ENCODE measurements at places on chromosomes 1 and 21.

- no peak for DNase-seq
These were observed 5.1 kb downstream of the KCNJ15 start for GRCh38 chr21:38261851-38262250.

DNA sequence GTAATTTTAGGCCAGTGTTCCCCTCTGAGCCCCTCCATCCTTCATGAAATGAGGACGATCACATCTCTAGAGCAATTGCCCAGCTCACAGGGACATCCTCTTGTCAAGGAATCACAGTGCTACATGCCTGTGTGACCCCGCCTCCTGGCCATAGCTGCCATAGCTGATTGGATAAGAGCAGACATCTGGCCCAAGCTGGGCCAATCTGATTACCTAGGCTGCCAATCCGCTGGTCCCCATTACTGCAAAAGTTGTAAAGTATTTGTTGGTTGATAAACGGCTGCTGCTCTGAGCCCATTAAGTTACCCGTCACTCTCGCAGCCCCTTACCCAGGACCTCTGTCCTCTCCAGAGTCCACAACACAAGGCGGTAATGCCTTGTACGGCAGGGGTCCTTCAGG, 8.3 kb downstream of the NT5C1A start:
- no peak for DNase-seq

GRCh38 chr21:42975886-42976608, 1.7 kb downstream of the PKNOX1 start:
- DNase-seq, result no peak

- DNase-seq, result no peak
These were observed 67.4 kb downstream of the RGS18 start for GRCh38 chr1:192225703-192226102.

- no peak for DNase-seq
These were observed 36.4 kb downstream of the PDC start for GRCh38 chr1:186424539-186424938.

DNA sequence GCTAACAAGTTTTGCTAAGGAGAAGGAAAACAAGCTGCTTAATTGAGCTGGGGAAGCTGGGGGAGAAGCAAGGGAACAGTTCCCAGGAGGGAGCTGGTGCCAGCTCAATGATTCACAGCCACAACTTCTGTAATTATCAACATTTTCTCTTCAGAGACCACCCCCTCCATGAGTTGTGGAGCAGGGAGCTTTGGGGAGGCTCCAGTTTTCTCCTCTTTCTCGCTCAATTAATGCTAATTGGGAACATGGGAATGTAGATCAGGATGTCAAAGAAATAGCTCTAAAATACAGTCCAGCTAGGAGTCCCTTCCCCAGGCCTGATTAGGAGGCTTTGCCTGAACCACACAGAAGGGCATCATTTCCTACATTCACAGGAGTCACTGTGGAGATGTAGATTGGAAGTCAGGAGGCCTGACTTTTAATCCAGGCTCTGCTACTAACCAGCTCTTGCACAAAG, 12.1 kb upstream of the MNDA start:
- no peak for DNase-seq

- no peak for DNase-seq
These were observed 22.7 kb upstream of the DYNLT5 start for GRCh38 chr1:66729523-66729922.

DNA sequence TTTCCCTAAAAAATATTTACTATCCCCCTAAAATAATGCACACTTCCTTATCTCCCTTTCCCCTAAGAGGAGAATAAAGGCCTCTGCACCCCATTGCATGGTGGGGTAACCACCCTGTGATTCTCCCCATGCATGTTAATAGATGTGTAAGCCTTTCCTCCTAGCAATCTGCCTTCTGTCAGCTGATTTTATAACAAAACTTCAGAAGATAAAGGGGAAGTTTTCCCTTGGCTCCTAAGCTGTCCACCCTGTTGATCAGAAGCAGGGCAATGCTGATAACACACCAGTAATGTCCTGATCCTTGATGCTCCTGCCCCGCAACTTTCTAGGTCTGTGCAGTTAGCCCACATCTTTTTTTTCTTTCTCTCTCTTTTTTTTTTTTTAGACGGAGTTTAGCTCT, 11.4 kb upstream of the RNF187 start:
- no peak for DNase-seq

- no peak for DNase-seq
These were observed 47.2 kb upstream of the CAPZB start for GRCh38 chr1:19532519-19532918.

DNA sequence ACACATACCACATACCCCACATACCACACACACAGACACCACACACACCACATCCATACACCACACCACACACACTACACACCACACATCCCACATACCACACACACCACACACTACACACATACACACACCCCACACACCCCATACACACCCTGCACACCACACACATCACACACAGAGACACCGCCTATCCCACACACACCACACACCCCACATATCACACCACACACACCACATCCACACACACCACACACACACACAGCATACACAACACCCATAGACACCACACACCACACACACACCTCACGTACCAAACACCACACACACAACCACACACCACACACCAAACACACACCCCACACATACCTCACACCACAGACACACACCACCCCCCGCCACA, 68.3 kb downstream of the SLC9A1 start:
- DNase-seq, result no peak

DNA sequence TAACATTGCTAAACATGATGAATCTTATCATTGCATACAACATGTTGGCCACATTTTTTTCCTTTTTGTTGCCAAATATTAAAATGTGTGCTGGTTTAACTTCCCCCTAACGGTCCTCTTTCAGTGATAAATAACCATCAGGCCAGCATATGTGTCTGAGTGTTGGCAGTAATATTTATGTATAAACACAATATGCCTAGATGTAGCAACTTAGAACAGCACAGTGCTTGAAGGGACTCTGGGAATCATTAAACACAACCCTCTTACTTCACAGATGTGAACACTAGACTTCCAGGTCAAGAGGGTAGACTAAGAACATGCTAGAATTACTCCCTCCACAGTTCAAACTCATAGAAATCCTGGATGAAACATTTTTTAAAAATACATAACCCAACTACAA, 581.8 kb downstream of the PLPP3 start:
- DNase-seq, result no peak

- DNase-seq, result no peak
These were observed 95.5 kb upstream of the TPTE start for GRCh38 chr21:10425856-10426255.

DNA sequence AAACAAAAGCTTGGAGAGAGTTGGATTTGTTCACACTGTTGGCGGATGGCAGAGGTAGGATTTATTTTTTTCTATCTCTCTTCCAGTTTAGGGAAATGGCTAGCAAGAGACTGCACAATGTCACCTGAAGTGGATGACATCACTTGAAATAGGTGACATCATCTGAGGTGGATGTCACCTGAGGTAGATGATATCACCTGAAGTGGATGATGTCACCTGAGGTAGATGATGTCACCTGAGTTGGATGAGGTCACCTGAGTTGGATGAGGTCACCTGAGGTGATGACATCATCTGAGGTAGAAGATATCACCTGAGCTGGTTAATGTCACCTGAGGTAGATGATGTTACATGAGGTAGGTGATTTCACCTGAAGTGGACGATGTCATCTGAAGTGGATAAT, 413.4 kb downstream of the DSCAM start:
- no peak for DNase-seq

GRCh38 chr1:194908643-194909042, 1699.6 kb downstream of the KCNT2 start:
- DNase-seq, result no peak

- no peak for DNase-seq
These were observed 21.4 kb downstream of the AIM2 start for GRCh38 chr1:159055181-159055641.

DNA sequence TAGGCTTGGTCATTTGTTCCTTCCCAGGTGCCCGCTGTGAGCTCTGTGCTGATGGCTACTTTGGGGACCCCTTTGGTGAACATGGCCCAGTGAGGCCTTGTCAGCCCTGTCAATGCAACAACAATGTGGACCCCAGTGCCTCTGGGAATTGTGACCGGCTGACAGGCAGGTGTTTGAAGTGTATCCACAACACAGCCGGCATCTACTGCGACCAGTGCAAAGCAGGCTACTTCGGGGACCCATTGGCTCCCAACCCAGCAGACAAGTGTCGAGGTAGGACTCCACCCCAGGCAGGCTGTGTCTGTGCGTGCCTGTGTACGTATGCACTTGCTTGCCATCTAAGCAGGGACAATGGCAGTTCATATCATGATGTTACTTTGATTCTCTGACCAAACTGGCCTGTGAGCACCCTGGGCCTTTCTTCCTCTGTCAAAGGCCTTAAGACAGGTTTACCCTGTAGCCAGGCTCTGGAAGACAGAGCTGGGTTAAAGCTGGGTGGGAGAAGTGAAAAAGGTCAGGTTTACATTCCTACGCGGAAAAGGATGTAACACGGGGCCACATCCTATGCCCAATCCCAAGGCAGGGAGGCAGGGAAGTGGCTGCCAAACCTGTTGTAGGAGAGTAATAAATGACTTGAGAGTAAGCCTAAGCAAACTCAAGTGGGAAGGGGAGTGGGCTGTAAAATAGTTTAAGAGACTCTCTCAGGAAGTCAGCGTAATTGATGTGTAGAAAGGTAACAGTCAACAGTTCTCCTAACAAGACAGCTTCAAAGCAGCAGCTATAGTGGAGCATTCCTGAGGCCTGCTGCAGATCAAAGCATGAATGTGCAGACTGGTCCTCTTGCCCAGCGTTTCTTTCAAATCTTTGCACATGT, 42.5 kb downstream of the LAMC2 start:
- no peak for DNase-seq

DNA sequence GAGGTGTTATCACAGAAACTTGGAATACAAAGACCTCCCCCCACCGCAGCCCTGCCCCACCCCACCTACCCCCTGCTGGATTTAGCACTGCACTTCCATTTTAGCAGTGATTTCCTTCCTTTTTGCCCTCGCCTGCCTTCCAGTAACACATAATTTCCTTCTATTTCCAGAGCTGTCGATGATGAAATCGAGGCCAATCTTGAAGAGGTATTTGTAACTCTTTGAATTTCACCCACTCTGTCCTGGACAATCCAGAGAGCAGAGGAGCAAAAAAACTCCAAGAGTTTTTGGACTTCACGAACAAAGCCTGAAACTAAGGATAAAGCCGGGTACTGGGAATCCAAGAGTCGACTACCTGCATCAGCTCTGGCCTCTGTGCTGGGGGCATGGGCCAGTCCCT, 49.1 kb downstream of the CAPN2 start:
- DNase-seq, result no peak

GRCh38 chr1:95730986-95731385, 497.0 kb downstream of the RWDD3 start:
- no peak for DNase-seq

- no peak for DNase-seq
These were observed 660 bp downstream of the PGBD5 start for GRCh38 chr1:230425252-230426091.

- no peak for DNase-seq
These were observed 49.9 kb downstream of the PDE9A start for GRCh38 chr21:42703136-42703908.

DNA sequence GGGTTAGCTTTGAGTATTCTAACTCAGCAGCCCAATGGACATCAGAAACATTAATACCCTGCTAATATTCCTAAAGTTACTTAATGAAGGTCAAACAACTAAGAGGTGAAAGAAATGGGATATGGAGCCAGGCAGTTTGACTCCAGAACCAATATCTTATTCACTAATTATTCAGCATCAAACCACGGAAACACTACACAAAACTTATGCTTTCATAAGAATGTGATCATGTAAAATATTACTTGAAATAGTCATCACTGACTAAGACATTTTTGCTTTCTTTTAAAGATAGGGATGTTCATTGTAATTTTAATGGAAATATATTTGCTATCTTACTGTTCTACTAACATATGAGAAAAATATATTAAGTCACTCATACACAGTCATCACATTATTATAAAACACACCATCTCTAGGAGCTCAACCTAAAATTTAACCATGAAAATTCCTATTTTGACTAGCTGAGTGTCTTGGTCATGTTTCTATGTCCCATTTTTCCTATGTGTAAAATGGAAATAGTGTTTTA, 240.9 kb downstream of the KCTD3 start:
- no peak for DNase-seq

DNA sequence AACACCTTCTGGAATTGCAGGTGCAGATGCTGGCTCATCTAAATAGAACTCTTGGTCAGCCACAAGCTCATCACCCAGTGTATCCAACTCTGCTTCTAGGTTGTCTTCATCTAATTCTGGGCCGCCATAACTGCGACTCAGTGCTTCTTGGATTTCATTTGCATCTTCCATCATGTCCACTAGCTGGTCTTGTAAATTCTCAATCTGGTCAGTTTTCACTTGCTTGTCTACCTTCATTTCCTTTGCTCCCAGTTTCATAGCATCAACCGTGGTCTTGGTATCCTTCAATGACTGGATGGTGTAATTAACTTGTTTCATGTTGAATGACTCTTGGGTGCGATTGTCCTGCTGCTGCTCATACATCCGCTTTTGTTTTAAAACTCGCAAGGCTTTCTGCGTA, 10.3 kb downstream of the ZBED6 start:
- no peak for DNase-seq

DNA sequence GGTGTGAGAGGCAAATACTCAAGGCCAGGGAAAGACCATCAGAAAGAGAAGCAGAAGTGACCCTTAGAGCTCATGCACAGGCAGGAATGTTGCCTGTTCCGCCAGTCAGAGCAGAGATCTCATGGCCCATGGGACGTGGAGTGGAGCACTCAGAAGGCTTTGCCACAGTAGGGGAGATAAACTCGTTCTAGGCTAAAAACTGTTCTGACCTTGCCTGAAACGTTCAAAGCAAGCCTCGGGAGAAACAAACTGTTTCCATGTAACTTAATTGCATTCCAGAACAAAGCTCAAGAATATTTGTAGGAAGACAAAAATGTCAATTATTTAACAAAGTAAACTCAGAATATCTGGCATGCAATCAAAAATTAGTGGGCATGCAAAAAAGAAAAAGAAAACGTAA, 20.7 kb upstream of the SLC19A1 start:
- no peak for DNase-seq

GRCh38 chr1:16226490-16227179, 10.3 kb downstream of the CPLANE2 start:
- no peak for DNase-seq

DNA sequence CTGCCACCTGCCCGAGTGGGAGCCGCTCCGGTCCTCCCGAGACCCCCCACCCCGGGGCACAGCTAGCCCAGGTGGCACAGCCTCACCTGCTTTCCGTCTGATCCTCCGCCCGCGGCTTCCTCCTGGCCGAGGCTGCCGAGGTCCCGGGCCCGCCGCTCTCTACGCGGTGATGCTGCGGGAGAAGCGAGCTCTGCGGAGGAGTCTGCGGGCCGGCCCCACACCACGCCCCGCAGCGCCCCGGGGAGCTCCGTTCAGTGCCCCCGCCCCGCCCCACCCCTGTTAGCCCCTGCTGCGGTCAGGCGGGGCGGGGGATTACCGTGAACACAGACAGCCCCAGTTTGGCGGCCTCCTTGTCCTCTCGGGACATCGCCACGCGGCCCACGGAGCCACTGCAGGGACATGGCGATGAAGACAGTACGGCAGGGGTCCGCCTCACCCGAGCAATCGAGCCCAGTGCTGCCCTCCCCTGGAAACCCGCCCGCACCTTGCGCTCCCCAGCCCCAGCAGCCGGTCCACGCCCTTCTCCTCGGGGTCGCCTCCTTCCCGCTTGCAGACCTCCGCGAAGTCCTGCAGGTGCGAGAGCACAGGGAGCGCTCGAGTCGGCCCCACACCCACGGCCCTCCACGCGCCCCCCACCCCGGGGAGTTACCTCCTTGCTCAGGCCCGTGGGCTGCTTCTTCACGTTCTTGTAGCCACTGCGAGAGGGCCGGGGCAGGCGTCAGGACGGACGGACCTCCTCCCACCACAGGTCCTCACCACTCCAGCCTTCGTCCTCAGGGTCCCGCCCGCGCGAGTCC, 933 bp downstream of the C1orf35 start:
- peak; percentile 61 for DNase-seq

Measured in ACHN (cell line).